ENCODE measurements at places on chromosomes 2 and 18.
A peak's percentile ranks its signal among the peaks of the same experiment; 100 is the strongest.

DNA sequence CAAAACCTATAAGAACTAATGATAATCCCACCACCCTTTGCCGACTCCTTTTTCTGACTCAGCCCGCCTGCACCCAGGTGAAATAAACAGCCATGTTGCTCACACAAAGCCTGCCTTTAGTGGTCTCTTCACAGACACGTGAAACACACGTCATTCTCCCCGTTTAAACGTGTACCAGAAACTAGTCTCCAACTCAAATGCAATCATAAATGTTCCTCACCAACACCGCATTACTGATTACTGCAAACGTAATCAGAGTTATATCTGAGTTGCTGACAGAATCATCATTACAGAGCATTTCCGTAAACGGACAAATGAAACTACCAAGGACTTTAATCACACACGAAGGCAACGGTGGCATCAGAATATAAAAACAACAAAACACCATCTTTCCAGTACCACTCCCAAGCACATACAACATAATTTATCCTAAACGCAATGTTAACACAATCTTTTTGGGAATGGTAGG lies 1.9 kb downstream of the CLK1 start:
- peak; percentile 34 for DNase-seq

GRCh38 chr2:211744379-211744778 lies 794.2 kb downstream of the ERBB4 start:
- no peak for DNase-seq

DNA sequence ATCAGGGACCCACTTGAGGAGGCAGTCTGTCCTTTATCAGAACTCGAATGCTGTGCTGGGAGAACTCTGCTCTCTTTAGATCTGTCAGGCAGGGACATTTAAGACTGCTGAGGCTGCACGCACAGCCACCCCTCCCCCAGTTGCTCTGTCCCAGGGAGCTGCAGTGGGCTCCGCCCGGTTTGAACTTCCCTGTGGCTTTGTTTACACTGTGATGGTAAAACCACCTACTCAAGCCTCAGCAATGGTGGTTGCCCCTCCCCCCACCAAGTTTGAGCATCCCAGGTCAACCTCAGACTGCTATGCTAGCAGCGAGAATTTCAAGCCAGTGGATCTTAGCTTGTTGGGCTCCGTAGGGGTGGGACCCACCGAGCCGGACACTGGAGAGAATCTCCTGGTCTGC lies 11.8 kb upstream of the LHCGR start:
- DNase-seq: no peak

GRCh38 chr2:161415034-161415986 lies 787 bp upstream of the TBR1 start:
- no peak for DNase-seq

- DNase-seq: no peak
These were observed 12.8 kb downstream of the EHBP1 start for GRCh38 chr2:62718225-62718822.

DNA sequence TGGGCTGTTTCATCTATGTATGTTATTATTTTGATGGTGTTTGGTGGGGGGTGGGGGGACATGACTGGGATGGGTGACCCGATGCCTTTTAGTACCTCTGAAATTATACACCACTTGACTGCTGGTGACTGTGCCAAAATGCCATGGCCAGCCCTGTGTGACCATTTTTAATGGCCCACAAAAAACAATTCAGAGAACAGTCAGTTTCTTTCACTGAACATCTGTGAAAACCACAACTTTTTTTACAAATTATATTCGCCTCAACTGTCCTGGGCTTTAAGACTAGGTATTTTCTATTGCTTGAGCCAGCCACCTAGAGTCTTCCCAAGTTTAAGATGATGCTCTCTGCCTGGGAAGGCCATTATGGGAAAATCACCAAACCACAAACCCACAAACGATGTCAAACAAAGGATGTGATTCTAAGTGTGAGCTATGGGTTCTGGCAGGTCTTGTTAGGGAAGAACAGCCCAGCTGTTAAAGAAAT lies 33.9 kb downstream of the FN1 start:
- no peak for DNase-seq

DNA sequence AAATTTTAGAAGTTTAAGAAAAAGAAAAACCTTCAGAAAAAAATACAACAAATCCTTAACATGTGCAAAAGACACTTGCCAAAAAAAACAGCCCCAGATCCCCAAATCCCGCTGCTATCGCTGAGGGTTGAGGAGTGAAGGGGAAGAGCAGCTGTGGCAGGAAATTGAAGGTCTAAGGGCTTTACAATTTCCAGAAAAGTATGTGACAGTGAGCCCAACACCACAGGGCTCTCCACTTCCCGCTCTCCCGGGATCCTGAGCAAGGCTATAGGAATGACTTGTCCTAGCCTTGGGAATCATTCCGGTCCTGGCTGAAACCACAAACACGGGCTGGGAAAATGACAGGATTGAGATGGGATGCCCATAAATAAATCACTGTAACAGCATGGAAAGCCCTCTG lies 191.4 kb downstream of the TMEM163 start:
- DNase-seq: no peak

- DNase-seq: no peak
These were observed 67.2 kb upstream of the ID2 start for GRCh38 chr2:8614646-8615045.

GRCh38 chr18:58793361-58793760 lies 71.3 kb upstream of the ZNF532 start:
- no peak for DNase-seq

GRCh38 chr18:11261486-11261885 lies 112.1 kb upstream of the PIEZO2 start:
- no peak for DNase-seq

GRCh38 chr2:201257956-201258665 lies 2.2 kb upstream of the CASP8 start:
- peak; percentile 80 for DNase-seq

GRCh38 chr2:47945046-47945781 lies 38.9 kb upstream of the FBXO11 start:
- no peak for DNase-seq

DNA sequence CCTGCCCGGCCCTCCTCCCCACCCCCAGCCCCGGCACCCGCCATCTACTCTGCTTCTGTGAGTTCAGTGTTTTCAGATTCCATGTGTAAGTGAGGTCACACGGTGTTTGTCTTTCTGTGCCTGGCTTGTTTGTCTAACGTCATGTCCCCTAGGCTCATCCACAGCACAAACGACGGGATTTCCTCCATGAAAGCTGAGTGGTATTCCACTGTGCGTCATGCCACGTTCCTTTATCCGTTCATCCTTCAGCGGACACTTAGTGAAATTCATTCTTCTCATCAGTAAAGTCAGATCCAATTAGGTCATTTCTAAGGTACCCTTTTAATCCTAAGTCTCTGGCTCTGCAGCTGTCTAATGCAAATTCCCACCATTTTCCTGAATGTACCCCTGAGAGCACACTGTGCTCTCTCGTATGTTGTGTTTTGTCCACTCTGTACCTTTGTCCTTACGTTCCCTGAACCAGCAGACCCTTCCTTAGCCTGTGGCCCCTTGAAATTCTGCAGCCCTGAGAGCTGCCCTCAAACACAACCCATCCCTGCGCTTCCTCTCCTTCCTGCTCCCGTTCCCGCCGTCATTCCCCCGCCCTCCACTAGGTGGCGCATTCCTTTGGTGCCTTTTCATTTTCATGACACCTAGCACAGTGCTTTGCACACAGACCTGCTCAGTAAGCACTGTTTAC lies 44.1 kb downstream of the TRAPPC12 start:
- DNase-seq: peak; percentile 53

DNA sequence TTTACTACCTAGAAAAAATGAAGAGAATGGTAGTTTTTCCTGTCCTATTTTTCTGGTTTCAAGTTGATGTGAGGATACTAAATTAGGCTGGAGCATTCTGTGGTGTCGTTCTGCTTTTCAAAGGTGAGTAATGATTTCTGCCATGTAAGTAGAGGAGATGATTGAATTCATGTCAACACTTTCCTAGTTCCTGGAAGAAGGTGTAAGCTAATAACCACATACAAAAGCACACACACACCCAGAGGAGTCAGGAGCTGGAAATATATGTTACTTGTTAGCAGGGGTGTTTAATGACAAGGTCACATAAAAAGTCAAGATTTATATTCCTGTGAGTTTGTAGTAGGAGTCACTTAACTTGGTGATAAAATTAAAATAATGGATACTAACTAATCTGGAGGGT lies 172.1 kb downstream of the TMX3 start:
- no peak for DNase-seq

DNA sequence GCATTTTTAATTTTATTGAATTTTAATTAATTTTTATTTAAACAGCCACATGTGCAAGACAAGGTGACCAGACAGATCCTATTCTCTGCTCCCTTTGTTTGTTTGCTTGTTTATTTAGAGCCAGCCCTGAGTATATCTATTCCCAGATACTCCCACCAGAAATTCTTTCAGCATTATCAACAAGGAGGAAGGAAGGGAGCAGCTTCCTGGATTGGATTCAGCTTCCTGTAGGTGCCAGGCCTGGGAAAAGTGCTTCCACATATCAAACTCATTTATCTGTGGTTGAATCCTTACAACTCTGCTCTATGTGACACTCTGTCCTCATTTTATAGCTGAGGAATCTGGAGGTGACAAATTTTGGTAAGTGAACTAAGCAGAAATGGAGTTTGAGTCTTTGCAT lies 60.5 kb upstream of the KLF7 start:
- no peak for DNase-seq

DNA sequence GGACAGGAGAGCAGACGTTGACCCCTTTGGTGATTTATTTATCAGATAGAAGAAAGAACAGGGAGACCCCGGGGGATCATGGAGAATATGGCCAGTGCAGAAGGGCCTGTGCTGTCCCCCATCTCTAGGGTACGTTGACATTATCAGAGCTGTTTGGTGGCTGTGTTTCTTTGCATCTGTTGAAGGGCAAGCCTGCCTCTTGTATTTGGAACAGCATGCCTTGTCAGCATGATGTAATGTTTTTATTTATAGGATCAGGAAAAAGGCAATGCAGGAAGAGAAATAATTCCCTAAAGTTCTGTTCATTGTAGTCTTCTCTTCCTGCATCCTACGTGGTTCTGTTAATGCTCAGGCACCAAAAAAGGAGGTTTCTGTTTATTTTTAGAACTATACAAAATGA lies 49.8 kb upstream of the CABYR start:
- DNase-seq: no peak

DNA sequence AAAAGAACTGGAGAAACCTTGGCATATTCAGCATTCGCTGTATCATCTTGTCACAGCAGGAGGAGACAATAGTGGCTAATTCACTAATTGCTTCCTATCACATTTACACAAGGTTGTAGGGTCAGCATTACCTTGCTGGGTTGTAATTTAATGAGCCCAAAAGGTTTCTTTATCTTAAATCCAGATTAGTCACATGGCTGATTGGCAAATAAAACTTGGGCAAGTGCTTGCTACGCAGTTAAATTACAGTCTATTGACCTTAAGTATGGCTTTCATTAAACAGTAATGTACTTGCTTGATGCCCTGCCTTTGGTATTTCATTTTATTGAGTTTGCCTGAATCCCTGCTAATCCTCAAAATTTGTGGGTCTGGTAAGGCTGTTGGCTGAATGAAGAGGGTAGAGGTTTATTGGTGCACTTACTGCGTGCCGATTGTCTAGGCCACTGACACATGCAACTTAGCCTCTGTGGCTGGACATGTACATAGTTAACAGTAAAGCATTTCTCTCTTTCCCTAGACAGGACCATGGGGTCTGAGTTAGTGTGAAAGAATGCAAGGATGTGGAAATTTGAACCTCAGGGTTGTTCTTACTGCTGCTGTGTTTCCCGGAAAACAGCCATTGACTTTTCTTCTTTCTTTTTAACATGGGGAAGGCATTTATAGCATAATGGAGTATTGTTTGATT lies 34.3 kb downstream of the FMNL2 start:
- DNase-seq: no peak

- no peak for DNase-seq
These were observed 240.8 kb upstream of the RGPD4 start for GRCh38 chr2:107585851-107586250.

DNA sequence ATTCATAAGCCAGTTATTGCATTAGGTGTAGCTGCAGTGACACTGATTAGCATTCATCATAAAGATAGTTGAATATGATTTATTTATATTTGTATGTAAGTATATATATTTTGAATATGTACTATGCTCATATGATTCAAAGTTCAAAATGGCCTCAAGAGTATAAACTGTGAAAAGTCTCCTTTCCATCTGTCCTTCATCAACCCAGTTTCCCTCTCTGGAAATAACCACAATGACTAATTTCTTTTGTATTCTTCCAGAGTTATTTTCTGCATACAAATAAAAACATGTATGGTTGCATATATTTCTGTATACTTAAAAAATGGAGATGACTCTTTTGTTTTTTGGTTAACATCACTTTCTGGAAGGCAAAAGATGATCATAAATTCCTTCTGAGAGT lies 95.2 kb downstream of the CAMKMT start:
- no peak for DNase-seq

DNA sequence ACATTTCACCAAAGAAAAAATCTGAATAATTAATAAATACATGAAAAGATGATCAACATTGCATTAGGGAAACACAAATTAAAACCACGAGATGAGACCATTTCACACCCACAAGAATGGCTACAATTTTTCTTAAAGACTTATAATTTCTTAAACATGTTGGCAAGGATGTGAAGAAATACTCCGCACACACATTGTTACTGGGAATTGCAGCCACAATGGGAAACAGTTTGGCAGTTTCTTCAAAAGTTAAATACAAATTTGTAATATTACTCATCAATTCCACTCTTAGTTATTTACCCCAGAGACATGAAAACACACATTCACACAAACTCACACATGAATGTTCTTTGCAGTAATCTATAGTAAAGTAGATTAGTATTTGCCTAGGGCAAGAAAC lies 363.3 kb upstream of the SMIM21 start:
- DNase-seq: no peak

- no peak for DNase-seq
These were observed 801 bp downstream of the OSR1 start for GRCh38 chr2:19357402-19358241.

- no peak for DNase-seq
These were observed 78.3 kb downstream of the POLR1A start for GRCh38 chr2:86027196-86027921.

DNA sequence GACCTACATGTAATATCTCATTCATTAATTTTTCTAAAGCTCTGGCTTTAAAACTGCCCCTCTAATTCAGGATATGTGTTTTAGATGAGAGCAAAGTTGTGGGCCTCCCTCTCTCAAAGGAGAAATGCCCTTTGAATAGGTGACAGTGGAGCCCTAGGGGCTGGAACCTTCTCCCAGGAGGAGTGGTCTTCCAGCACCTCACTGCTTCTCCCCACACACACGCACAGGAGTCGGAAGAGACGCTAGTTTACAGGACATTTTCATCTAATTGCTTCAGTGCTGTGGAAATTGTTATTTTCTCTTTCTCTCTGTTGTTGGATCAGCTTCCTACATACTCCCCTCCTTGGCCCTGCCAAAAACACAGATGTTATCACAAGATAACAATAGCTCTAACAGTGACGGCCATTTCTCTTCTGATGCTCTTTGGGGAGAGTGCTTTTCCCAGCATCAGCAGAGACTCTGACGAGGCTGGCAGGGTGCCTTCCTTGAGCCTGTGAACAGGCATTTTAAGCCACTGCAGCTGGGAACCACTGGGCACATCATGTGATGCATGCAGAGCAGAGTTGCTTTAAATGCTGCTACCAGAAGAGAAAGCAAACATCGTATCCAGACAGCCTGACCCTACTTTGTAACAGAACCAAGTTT lies 209.4 kb upstream of the SP5 start:
- no peak for DNase-seq
